Transverse colon (tissue), 4 donors: ENCODE measurements at places on chromosomes 7 and 10. TPM values are rescaled to one million over a fixed set of nuclear protein-coding genes. Genes with fewer than 3 reads are reported as not detected.

GRCh38 chr10:118950190-118950680, 79.3 kb upstream of the NANOS1 start:
- no peak for DNase-seq

DNA sequence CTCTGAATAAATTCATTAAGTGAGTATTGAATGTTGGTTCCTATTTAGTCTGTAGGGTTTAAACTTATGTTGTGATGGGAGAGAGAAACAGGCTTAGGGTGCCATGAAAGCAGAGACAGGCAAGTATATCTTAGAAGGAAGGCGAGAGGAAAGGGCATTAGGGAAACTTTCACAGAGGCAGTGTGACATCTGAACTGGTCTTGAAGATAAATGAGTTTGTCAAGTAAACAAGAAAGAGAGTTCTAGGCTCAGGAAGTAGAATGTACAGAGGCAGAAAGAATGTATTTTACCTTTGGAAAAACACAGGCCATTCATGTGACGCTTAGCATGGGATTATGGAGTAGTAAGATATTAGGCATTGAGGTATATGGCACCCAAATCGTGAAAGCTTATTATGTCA, 34.5 kb downstream of the GLCCI1 start:
- no peak for DNase-seq

GRCh38 chr10:124374535-124375352, 44.0 kb downstream of the OAT start:
- no peak for DNase-seq

The CYP26C1 gene
- total RNA-seq = not detected

GRCh38 chr10:125016123-125016522, 74.2 kb downstream of the ZRANB1 start:
- no peak for DNase-seq

- DNase-seq = no peak
Observed at GRCh38 chr7:21544303-21544656, 1.4 kb downstream of the DNAH11 start.

DNA sequence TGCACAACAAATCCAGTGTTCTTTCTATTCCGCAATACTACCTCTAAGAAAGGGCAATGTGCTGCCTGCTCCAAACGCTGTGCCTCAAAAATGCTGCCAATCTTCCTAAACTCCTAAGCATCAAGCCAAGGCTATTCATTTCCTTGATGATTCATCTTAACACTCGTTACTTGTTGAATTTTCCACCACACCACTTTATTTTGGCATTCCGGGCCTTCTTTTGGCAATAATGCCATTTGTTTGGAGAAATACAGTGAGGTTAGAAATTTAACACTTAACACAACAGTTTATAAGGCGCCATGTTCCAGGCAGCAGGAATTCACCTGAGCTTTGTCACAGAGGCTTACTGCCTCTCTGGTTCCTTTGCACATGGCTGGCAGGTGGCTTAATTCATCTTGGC, 82.6 kb upstream of the ABCB5 start:
- DNase-seq = no peak

The GPNMB gene
- 36.5 TPM for total RNA-seq

The HYAL4 gene
- total RNA-seq = not detected

DNA sequence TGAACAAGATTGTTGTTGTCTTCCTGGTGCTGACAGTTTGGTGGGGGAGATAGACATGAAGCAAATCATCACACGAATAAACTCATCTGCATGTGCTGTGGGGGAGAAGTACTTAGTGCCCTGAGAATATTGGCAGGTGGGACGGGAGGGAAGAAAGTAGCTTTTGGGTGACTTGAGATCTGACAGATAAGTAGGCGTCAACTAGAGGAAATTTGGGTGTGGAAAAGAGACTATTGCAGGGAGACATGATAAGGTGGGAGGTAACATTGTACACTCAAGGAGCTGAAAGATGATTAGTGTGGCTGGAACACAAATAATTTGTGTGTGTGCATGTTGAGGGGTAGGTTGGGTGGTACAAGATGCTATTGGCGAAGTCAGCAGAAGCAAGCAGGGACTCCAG, 30.1 kb downstream of the CNNM2 start:
- DNase-seq = no peak

- no peak for DNase-seq
Observed at GRCh38 chr7:47428052-47428767, 153.7 kb downstream of the TNS3 start.

DNA sequence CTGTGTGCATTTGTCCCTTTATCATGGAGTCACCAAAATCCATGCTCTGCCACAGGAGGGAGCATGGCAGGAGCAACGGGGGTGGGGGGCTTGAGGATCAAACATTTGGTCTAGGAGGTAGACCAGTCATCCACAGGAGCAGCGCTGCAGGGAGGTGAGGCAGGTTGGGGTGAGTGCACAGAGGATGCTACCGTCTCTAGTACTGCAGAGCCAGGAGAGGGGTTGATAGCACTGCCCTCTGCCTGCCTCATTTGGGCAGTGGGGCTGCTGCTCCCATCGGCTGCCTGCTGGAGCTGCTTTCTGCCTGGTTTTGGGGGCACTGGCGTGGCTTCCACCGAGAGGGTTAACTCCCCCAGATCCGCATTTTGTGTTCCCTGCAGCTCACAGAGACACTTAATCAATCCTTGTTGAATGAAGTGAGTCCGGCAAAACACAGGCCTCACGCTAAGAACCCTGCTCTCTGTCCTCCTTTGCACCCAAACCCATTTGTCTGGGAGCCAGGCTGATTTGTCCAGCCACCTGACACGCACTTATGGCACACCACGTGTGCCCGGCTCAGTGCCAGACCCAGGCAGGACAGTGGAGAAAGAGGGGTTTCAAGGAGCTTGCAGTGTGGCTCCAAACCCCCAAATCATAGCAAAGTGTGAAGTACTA, 527.1 kb upstream of the FOXK1 start:
- DNase-seq = no peak

The RBM28 gene
- total RNA-seq = 21.0 TPM

The ABCC2 gene
- 2.0 TPM for total RNA-seq

DNA sequence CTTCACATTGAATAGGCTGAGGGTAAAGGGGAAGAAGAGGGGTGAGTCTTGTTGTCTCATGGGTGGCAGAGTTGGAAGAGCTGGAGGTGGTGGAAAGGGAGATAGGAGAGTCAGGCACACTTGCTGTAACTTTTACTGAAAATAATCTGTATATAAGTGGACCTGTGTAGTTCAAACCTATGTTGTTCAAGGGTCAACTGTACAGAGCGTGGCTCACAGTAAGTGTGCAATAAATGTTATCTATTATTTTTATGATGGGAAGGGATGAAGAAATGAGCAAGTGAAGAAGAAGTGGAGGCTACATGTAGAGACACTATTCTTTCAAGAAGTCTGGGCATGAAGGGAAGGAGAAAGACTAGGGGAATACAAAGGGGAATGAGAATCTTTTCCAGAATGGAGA, 71.5 kb upstream of the FAM133B start:
- no peak for DNase-seq

GRCh38 chr10:4725917-4726606, 99.9 kb upstream of the AKR1E2 start:
- no peak for DNase-seq
